ENCODE measurements at places on chromosomes 2 and 18.

DNA sequence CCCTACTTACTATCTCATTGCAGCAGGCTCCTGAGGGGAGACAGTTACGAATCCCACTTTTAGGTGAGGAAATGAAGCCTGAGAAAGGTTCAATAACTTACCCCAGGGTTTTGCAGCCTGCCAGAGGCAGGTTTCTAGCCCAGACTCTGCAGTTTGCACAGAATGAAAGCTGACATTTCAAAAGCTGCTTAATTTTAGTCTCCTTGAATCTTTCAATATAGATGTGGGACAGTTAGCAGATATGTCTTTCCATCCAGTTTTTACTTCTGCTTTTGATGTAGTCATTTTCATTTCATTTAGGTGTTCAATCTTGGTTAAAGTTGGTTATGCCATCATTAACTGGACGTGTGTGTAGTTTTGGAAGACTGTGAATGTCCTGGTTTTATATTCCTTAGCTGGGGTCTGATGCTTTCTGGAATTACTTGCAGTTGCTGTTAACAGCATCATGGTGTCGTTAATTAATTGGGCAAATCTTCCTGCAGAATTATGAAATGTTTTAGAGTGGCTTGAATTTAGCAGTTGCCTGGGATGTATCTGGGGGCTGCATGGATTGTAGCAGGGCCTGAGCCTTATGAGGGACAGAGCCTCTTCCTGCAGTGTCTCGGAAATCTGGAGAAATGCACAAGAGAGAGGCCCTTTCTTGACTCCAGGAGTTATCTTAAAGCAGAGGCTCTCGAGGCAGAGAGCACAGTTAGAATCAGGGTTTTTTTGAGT, 100.8 kb downstream of the ZNF532 start:
- no peak for DNase-seq

- DNase-seq = no peak
Measured at GRCh38 chr18:57559314-57559713, 27.2 kb downstream of the FECH start.

DNA sequence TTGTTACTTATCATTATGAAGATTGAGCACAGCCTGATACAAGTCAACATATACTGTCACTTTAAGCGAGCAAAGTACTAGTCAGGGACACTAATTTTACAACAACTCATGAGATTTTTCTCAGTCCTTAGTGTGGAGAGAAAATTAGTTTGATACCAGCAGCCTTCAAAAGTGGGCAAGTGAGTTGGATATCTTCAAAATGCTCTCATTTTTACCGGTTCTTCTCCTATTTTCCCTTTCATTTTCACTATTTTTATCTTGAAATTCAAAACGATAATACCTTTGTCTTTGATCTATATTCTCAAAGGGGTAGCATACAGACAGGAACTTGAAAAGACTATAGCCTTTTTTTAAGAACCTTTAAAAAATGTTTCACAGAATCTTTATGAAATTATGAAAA, 52.0 kb upstream of the UBXN4 start:
- DNase-seq = no peak

- DNase-seq = no peak
Measured at GRCh38 chr18:78722386-78722785, 257.2 kb upstream of the SALL3 start.

DNA sequence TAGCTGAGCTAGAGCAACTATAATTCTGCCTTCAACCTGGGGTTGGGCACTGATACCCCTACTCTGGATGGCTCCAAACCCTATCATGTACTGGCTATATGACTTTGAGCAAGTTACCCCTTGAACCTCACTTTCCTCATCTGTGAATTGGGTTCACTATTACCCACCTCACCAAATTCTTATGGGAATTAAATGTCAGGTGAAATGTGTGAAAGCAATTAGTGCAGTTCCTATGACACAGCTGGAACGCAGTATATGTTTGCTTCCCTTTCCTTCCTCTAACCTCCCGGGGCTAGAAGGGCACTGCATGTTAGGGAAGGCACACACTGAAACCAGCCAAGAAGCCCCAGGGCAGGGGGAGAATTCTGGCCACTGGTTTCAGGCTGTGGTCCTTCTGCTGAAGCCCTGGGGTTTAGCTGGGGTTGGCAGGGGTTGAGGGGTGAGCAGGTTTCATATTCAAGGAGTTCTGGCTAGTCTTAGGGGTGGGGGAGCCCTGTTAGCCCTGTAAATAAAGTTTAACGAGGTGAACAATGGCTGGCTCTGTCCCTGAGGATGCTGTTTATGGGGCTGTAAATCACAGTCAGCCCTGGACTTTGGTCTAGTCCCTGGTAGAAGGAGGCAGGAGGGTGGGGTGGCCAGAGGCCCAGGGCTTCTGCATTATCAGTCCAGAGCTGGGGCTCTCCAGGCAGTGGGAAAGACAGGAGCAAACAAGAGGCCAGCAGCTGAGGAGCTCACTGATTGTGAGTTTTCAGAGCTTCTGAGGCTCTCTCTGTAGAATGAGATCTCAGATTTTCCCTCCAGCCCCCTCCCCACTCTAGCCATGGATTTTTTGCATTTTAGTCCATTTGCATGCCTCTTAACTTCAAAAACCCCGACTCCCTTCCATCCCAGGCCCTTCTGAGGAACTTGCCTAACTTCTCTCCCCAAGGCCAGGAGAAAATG, 8.0 kb downstream of the PKDCC start:
- no peak for DNase-seq

- no peak for DNase-seq
Measured at GRCh38 chr2:191556463-191556862, 121.5 kb upstream of the NABP1 start.

GRCh38 chr2:25722224-25722623, 48.8 kb upstream of the DTNB start:
- DNase-seq = no peak

DNA sequence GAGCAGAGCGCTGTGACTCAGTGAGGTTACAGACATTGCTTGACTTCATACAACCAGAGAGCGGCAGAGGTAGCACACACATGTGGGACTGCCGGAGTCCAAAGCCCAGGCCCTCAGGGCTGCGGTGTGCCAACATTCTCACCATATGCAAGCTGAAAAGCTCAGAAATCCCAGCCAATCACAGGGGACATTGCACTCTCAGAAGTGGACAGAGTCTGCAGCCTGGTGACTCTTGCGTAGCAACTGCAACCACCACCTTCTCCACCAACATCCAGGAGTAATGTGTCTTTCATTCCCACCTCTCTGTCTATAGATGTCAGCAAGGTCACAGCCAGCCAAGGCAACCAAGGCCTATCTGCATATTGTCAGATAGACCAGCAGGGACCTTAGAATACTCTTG, 158.1 kb downstream of the TTC32 start:
- DNase-seq = no peak

GRCh38 chr2:181178130-181178529, 197.7 kb downstream of the UBE2E3 start:
- DNase-seq = no peak

GRCh38 chr2:197677483-197677882, 2.1 kb upstream of the RFTN2 start:
- DNase-seq = no peak

DNA sequence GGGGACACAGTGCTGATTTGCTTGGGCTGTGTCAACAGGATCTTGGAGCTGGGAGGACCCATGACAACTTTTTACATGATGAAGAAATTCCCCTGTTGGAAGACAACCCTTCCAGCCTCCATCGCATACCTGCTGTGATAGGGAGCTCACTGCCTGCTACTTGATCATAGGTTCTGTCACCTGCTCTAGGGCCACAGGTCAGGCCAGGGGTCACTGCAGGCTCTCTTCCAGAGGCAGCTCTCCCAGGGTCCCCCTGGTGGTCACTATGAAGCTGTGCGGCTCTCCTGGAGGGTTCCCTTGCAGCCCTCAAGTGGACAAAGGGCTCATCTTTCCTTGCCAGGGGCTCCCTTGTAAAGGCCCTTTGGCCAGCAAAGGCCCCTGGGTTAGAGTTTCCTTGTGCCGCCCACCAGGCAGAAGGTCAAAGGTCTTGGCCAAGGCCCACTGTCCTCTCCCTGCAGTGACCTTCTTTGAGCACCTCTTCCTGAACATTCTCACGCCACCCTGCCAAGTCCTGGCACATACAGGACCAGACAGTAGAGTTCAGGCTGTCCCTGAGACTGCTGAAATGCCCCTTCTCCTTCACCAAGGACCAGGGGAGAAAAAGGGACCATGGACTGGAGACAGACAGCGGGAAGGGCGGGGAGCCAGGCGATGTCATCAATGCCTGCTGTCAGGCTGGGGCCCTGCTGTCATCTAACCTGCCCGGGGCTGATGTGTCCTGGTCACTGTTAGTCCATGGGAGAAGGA, 345.1 kb downstream of the DYSF start:
- peak; percentile 56 for DNase-seq

GRCh38 chr2:174439323-174439722, 43.8 kb downstream of the SCRN3 start:
- no peak for DNase-seq

GRCh38 chr18:10032331-10033015, 118.7 kb downstream of the VAPA start:
- no peak for DNase-seq

DNA sequence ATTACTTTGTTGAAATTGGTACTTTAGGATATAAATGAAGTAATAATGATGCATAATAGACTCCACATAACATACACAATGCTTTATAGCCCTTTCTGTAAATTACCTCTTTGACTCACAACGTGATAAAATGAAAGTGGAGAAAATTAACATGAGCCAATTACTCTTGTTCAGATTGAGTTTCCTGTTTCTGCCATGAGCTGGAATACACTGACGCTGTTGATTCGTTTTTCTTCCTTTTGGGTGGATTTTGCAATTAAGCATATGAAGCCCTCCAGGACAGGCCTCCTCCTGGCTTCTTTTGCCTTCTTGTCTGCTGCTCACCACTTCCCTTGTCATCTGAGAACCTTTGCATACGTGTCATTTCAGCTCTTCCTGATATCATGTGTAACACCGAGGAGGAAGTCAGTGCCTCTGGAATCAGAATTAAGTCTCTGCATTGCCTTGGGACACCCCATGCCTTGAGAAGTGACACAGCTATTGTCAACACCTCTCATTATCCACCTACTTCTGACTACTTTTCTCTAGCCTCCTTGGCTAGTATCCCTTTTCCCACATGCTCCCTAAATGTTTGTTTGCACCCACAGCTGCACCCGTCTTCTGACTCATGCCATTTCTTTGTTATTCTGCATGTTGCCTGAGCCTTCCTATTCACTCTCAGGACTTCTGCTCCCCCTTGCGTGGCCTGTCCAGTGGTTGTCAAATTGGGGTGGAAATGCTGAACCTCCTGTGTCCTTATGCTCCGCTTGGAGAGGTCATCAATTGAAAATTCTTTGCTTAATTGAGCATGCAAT, 134.1 kb downstream of the FMNL2 start:
- DNase-seq = no peak

DNA sequence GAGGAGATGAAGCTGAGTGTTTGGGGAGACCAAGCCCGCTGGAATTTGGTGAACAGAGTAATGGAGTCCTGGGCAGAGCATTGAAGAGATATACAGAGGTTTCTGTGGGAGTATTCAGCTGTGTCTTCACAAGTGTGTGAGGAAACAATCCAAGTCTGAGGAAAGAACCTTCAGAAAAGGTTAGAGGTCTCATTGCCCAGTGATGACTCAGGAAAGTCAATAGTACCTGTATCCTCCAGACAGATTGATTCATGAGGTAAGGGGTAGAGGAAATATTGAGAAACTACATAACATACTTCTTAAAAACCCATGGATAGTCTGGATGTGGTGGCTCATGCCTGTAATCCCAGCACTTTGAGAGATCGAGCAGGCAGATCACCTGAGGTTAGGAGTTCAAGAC, 392.3 kb downstream of the GALNT13 start:
- no peak for DNase-seq

GRCh38 chr18:46814399-46814798, 57.5 kb upstream of the ST8SIA5 start:
- DNase-seq = no peak

DNA sequence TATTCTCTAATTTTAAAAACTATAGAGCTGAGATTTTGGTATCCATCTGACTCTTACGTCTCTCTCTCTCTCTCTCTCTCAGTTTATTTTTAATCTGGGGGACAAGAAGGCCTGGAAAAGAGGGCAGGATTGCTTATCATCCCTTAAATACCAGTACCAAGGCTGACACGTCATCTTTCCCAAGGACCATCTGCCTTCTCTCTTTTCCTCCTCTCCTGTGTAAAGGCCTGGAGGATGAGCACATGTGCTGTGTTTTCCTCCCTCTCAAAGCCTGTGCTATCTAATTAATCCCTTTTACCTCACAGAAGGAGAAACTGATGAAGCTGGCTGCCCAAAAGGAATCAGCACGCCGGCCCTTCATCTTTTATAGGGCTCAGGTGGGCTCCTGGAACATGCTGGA, 7.3 kb downstream of the IL37 start:
- DNase-seq = no peak

GRCh38 chr2:98518101-98518500, 73.4 kb downstream of the INPP4A start:
- DNase-seq = no peak

DNA sequence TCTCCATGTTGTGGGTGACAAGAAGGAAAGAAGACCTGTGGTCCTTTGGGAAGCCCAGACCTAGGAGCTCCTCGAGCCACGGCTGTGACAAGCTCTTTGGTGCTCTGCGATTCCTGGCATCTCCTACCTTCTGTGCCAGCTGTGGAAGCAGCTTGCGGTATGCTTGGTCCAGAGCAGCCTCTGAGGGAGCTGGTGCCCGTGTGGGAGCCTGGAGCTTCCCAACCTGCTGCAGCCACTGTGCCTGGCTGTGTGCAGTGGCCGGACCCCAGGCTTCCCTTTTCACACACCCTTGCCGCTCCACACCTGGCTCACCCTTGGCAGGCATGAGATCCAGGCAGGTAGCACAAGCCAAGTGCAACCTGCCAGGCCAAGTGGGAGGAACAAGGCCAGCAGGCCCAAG, 1328.6 kb upstream of the SLC39A10 start:
- DNase-seq = no peak

- DNase-seq = no peak
Measured at GRCh38 chr18:44805643-44806042, 125.0 kb downstream of the SETBP1 start.

DNA sequence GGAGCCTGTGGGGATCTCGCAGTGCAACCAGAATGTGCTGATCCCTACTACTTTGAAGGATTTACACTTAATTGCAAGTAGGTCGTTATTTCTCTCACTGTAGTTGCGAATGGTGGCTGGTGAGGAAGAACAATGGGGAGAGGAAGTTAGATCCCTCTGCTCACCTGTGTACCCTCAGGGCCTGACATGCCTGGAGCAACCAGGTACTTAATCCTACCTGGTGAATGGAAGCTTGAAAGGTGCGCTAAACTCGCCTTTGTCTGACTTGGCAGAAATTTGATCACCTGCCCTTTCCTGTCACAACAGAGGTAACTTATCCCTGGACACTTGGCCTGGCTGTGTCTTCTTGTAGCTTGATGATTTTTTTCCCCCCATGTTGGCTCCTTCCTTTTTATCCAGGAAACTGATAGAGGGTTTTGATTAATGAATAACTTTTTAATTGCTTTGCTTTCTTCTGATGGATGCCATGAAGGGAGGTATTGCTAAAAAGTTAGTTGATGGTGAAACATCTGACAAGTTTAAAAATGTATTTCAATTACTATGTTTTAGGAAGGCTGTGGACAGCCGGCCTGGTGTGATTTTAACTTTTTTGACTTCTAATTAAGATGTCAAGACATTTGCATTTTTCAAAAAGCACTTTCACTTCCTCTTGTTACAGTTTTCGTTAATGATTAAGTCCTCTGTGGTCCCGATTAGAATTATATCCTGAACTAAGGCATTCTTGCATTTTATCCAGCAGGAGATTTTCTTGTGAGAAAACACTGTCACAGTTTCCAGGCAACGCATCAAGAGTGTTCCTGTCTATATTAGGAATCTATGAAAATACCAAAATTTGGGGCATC, 9.2 kb downstream of the SGPP2 start:
- DNase-seq = peak; percentile 80

All from iPS DF 19.7 (cell line).